ENCODE measurements at places on chromosomes 13 and 19.

DNA sequence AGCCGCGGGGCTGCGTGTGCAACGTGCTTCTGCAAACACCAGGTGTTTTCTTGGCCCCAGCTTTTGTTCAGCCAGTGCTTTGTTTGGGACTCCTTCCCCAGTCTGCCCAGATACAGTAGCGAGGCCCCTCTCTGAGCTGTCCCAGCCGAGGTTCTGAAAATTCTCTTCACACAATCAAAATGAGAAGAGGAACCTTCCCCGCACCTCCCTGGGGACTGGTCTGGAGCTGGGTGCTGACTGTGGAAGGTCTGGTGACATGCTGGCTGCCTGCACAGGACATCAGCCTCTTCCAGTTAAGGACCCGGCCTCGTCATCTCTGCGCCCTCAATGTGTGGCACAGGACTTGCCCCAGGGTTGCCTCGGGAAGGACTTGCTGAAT is 4.2 kb downstream of the ATP4A start:
- H3K4me1 ChIP-seq = peaks cover 7% of the 10 kb centered on the region
- H3K4me3 ChIP-seq = no peak overlapping the region
- H3K27me3 ChIP-seq = peaks cover 73% of the 10 kb centered on the region
- H3K36me3 ChIP-seq = no peaks in the 10 kb centered on the region
- no peak overlapping the region for H3K27ac ChIP-seq

- H3K27ac ChIP-seq = no peak overlapping the region
These were observed 74.5 kb downstream of the NBEA start for GRCh38 chr13:35016362-35017112.

DNA sequence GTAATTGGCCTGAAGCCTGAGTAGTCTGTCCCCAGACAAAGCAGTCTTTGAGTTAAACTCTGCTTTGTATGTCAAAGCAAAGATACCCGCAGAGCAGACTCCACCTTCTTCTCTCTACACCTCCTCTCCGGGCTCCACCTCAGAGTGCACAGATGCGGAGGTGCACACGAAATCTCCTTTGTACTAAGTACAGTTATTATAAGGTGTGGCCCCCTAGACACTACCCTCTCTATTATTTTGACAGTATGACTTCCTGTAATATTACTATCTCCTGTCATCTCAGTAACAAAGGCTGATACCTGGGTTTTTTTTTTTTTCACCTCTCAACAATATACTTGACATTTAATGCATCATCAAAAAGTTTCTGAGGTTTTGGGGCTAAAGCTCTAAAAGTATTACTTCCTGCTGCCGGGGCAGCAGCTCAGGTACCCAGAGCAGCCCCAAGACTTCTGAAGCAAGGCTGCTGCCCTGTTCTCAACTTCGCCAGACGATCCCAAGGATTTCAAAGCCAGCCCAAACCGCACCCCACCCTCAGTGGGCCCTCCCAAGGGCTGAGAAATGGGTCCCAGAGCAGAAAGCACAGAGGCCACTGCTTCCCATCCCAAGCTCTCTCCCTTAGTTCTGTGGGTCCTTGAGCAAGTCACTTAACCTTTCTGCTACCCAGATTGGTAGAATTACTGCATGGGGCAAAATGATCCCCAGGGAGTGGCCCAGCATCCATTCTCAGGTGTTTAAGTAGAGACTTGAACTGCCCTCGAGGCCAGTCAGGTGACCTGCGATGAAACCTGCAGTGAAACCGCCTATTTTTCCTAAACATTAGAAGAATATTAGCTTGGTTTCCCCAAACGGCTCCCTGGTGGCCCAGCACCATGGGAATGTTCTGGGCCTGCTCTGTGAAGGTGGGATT is 180.6 kb downstream of the FOXO1 start:
- H3K4me1 ChIP-seq = no peaks in the 10 kb centered on the region
- no peaks in the 10 kb centered on the region for H3K27me3 ChIP-seq
- H3K4me3 ChIP-seq = no peak overlapping the region
- ATAC-seq = no peak
- no peak overlapping the region for H3K27ac ChIP-seq

DNA sequence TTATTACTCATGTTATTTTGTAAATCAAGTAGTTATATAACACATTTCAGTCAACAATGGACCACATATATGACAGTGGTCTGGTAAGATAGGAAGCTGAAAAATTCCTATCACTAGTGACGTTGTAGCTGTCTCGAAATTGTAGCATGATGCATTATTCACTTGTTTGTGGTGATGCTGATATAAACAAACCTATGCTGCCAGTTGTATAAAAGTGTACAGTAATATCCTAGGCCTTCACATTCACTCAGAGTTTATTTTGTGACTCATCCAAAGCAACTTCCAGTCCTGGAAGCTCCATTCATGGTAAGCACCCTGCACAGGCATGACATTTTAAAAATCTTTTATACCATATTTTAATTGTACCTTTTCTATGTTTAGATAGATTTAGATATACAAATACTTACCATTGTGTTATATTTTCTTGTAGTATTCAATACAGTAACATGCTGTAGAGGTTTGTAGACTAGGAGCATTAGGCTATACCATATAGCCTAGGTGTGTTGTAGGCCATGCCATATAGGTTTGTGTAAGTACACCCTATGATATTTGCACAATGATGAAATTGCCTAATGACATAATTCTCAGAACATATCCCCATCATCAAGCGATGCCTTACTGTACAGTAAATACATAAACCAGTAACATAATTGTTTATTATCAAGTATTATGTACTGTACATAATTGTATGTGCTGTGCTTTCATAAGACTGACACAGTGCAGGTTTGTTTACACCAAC is 49.3 kb downstream of the IFT88 start:
- ATAC-seq = no peak
- H3K4me1 ChIP-seq = no peaks in the 10 kb centered on the region
- no peaks in the 10 kb centered on the region for H3K27me3 ChIP-seq
- H3K36me3 ChIP-seq = no peaks in the 10 kb centered on the region
- H3K27ac ChIP-seq = no peak overlapping the region

- no peaks in the 10 kb centered on the region for H3K36me3 ChIP-seq
- H3K4me3 ChIP-seq = no peak overlapping the region
- H3K27ac ChIP-seq = peak overlapping the region; percentile 67
- ATAC-seq = peak; percentile 61
- H3K4me1 ChIP-seq = peaks cover 44% of the 10 kb centered on the region
These were observed 15.3 kb downstream of the ATP7B start for GRCh38 chr13:51995677-51996551.

DNA sequence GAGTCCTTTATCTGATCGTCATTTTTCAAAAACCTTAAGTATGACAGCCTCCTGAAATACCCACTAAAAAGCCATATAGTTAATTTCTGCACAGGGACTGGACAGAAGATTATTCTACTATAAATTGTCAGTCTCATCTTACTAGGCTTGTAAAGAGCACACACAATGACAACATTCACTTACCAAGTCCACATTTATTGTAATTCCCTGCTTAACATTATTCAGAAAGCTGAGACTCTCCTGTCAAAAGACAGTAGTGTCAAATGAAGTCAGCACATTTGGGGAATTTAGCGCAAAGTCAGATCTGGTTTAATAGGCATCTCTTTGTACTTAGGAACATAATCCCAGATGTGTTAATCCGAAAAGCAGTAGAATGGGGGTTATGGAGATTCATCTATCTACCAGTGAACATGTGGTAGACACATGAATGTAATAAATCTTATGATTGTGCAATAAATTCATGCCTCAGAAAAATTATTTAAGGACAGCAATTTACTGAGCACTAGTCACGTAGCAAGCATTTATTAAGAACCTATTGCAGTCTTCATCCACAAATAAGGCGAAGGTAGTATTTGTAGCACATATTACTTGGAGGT is 224.6 kb upstream of the GPC6 start:
- H3K36me3 ChIP-seq = no peaks in the 10 kb centered on the region
- H3K4me1 ChIP-seq = no peaks in the 10 kb centered on the region
- H3K27me3 ChIP-seq = no peaks in the 10 kb centered on the region
- no peak overlapping the region for H3K4me3 ChIP-seq
- no peak for ATAC-seq
- H3K27ac ChIP-seq = no peak overlapping the region

DNA sequence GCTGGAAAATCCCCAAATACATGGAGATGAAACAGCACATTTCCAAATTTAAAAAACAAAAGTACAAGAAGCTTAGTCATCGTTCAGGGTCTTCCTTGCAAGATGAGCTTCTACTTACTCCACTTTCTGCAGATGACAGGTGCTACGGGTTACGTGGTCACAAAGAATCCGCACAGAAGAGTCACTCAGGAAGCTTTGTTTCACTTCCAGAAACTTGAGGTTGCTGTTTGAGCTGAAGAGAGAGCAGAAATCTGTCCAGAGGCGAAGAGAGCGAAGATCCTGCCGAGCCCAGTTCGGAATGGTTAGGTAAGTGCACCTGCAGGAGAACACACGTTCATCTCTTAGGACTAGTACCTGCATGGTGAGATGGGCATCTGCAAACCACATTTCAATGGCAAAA is 9.4 kb downstream of the NLRP7 start:
- H3K4me1 ChIP-seq = no peaks in the 10 kb centered on the region
- H3K36me3 ChIP-seq = no peaks in the 10 kb centered on the region
- H3K27me3 ChIP-seq = peaks cover 55% of the 10 kb centered on the region
- ATAC-seq = no peak
- no peak overlapping the region for H3K4me3 ChIP-seq

DNA sequence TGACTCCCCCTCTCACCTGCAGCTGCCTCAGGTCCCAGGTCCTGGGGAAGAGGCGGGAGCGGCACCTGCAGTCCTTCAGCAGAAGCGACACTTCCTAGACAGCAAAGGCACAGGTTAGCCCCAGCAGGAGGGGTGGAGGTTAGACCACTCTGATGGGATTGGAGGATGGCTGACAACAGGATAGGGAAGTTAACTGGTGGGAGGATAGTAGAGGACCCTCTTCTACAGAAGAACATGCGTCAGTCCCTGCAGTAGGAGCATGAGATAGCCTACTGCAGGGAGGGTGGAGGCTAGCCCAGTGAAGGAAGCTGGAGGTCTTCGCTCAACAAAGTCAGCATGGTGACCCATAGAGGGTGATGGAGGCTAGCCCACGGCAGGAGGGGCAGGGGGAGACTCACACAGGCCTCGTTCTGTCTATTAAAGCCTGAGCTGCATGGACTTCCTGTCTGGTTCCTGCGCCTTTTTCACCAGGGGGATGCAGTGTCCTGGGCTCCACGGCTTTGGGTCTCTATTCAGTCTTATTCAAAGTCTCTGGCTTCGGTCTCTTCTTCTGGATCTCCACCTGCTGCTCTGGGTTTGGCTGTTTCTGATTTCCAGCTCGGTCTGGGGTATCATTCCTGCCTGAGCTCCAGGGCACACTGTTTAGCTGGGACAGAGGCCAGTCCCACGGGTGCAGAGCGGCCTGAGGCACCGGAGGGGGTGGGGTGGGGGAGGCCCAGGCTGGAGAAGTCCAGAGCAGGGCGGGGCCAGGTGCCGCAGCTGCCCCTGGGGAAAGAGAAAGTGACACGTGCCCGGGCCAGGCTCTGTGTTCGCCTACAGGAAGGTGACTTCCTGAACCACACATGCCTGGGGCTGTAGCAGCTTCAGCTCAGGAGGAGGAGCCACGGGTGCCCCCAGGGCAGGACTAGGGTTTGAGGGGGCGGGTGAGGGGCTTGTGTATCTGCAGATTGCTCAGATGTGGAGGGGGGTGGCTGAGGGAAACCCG is 7.3 kb downstream of the IFNL3 start:
- peaks cover 65% of the 10 kb centered on the region for H3K27me3 ChIP-seq
- no peaks in the 10 kb centered on the region for H3K4me1 ChIP-seq
- H3K36me3 ChIP-seq = no peaks in the 10 kb centered on the region
- no peak for ATAC-seq

- H3K36me3 ChIP-seq = no peaks in the 10 kb centered on the region
- H3K27me3 ChIP-seq = peaks cover 48% of the 10 kb centered on the region
- ATAC-seq = no peak
- H3K4me1 ChIP-seq = no peaks in the 10 kb centered on the region
- H3K27ac ChIP-seq = no peak overlapping the region
These were observed 105.3 kb upstream of the CACNA1A start for GRCh38 chr19:13611596-13611995.

DNA sequence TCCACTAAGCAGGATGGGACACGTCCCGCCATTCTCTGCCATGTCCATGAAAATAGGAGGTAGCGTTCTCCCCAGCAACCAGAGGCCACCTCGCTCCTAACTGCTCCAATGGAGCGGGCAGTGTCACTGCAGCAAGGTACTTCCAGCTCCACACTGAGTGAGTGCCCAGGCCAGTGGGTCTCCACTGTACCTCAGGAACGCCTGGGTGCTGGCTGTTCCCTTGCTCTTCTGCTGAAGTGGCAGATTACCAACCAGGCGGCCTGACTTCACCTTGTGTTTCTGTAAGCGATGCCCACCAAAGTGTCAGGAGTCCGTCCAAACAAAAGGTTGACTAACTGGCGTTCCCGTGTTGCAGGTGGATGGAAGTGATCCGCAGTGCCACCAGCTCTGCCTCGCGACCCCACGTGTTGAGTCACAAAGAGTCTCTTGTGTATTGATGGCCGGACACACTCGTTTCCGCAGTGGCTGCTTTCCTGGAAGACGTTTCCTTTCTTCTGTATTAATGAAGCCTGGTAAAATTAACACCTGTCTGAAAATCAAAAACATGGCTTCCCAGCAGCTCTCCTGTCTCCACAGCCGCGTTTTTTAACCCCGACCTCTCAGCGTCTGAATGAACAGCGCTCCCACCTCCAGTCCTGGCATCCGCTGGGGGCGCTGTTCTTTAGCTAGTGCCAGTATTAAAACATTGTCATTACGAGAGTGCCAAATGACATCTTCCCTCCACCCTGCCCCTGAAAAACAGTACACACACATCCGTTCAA is 128.8 kb downstream of the STK24 start:
- ATAC-seq = no peak
- H3K27me3 ChIP-seq = no peaks in the 10 kb centered on the region
- H3K27ac ChIP-seq = no peak overlapping the region
- no peaks in the 10 kb centered on the region for H3K36me3 ChIP-seq
- no peak overlapping the region for H3K4me3 ChIP-seq
- no peaks in the 10 kb centered on the region for H3K4me1 ChIP-seq

GRCh38 chr13:99034333-99035085 is 56.6 kb upstream of the DOCK9 start:
- H3K4me3 ChIP-seq = no peak overlapping the region
- no peaks in the 10 kb centered on the region for H3K27me3 ChIP-seq
- no peaks in the 10 kb centered on the region for H3K36me3 ChIP-seq
- ATAC-seq = no peak
- H3K27ac ChIP-seq = no peak overlapping the region
- no peaks in the 10 kb centered on the region for H3K4me1 ChIP-seq

DNA sequence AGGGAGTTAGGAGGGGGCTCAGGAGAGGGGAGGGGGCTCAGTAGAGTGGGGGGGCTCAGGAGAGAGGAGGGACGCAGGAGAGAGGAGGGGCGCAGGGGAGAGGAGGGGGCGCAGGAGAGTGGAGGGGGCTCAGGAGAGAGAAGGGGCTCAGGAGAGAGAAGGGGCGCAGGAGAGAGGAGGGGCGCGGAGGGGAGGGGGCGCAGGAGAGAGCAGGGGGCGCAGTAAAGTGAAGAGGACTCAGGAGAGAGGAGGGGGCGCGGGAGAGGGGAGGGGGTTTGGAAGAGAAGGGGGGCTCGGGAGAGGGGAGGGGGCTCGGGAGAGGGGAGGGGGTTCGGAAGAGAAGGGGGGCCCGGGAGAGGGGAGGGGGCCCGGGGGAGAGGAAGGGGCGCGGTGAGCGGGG is 700 bp downstream of the MADCAM1 start:
- peaks cover 64% of the 10 kb centered on the region for H3K27me3 ChIP-seq
- H3K4me3 ChIP-seq = no peak overlapping the region

All from gastroesophageal sphincter (tissue), 4 donors.